ENCODE measurements at places on chromosomes 11 and 22.

DNA sequence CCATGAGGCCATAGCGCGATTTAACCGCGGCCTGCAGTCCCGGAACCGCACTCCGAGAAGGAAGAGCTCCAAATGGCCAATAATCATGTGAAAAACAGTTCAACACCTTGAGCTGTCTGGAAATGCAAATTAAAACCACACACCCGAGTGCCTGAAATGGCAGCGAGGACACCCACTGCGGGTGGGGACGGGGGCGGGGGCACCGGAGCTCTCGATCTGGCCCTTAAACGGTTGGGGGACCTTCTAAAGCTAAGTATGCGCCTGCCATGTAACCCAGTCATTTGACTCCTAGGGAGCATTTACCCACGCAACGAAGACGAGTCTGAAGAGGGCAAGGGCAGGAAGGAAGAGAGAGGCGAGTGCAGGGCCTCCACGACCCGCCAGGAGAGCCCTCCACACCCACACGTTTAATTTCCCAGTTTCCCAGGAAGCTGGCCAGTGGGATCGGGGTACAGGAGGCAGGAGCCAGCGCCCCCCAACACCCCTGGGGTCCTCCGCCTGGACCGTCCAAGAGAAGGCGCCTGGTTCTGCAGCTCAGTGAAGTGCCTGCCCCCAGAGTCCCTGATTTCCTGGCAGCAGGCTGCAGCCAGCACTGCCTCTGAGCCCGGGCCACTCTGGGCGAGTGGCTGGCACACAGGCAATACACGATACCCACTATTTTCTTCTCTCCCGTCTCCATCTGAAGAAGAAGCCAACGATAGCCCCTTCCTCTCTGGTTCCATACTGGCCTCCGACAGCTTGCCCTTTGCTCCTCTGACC, 1.7 kb downstream of the TTLL8 start:
- DNase-seq = no peak

DNA sequence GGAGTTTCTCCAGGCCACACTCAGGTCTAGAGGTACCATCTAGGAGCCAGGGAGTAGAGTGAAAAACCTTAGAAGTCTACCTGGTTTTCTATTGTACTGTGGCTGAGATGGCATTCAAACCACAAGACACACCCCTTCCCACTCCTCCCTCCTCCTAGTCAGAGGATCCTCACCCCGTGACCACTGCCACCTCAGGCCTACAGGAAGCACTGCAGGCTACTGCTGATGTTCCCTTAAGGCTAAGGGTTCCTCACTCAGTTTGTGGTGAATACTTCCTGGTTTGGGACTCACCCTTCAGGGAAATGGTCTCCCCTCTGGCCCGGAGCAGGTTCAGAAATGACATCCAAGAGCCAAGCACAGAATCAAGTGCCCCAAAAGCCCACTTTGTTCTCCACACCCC, 1293.9 kb downstream of the JRKL start:
- no peak for DNase-seq

GRCh38 chr22:30178181-30179126, 68.1 kb downstream of the LIF start:
- no peak for DNase-seq

DNA sequence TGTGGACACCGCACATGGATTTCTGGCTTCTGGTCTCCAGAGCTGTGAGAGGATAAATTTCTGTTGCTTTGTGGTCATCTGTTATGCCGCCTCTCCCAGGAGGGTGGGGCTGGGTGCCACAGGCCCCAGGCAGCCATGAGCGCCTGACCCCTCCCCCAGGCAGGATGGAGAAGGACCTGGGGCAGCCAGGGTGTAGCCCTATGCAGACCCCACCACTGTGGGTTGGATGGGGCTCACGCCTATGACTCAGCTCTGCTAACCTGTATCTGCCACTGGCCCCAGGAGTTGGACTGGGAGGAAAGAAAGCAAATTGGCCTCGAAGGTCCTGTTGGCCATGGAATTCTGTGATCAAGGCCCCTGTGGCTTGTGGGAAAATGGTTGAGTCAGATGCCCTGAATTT, 1351.1 kb downstream of the BRD1 start:
- DNase-seq = no peak

DNA sequence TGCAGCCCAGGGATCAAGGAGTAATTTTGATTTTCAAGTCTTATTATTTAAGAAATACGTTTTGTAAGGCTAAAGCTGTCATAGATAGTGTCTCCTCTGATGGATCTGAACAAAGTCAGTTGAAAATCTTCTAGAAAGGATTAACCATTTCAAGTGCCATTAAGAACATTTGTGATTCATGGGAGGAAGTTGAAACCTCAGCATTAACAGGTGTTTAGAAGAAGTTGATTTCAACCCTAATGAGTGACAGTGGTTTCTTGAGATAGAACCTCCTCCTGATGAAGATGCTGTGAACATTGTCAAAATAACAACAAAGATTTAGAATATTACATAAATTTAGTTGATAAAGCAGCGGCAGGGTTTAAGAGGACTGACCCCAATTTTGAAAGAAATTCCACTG, 61.7 kb downstream of the PRR5L start:
- DNase-seq = no peak

Data from NCI-H1694 treated with DMSO at 0.1 percent for 48 hours (cell line).